ENCODE measurements at places on chromosomes 3 and 15.
A peak's percentile ranks its signal among the peaks of the same experiment; 100 is the strongest.

GRCh38 chr3:58064923-58065638 lies 56.9 kb downstream of the FLNB start:
- no peak for DNase-seq

DNA sequence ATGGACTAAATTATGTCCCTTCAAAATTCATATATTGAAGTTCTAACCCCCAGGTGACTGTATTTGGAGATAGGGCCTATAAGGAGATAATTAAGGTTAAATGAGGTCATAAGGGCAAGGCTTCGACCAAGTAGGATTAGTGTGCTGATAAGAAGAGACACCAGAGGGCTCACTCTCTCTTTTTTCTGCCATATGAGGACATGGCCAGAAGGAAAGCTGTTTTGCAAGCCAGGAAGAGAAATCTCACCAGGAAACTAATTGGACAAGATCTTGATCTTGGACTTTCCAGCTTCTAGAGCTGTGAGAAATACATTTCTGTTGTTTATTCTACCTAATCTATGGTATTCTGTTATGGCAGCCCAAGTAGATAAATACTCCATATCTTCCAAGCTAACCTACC lies 503.6 kb upstream of the NAALADL2 start:
- no peak for DNase-seq

GRCh38 chr3:68306571-68306970 lies 625.8 kb downstream of the TAFA4 start:
- peak; percentile 56 for DNase-seq

DNA sequence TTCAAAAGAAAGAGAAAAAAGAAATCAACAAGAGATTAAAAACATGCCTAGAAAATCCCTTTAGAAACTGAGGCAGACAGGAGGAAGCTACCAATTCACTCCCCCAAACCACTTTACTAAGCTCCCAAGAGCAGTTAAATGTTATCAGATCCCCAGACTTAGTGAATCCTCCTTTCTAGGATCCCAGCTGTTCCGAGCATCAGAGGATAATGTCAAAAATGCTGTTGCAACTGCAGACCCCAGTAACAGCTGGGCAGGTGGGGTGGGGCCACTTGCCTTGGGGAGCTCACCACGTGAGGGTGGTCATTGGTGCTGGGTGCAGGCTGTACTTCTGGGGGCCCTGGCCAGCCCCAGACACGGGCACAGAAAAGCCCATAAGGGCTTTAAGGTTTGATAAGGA lies 9.1 kb downstream of the POMGNT2 start:
- no peak for DNase-seq

DNA sequence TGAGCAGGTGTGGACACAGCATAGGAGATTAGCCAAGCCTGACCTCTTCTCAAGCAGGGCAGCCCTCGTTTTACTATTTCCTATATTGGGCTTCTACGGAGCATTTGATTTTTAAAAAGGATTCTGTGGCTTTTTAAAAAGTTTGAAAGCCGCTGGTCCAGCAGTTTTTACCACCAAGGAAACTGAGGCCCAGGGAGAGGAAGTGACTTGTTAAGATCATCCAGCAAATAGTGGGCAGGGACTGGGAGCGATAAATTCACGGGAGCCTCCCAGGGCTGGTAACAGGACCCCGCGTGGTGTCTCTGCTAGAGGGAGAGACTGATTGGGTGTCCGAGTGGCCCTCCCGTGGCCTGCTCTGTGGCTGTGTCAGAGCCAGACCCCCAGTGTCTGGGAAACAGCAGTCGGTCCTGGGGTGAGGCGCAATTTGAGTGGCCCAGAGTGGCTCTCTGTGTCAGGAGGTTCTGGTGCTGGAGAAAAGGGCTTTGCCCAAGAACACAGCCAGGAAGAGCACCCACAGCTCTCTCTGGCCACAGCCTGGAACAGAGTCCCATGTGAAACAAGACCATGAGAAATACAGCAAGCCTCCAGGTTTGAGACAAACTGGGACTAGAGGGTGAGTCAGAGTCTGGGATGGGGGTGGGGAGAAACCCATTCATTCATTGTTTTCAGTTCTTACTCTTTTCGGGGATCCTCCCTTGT lies 4.2 kb downstream of the FURIN start:
- DNase-seq: no peak

GRCh38 chr3:106190296-106190695 lies 321.5 kb upstream of the CBLB start:
- no peak for DNase-seq

All from progenitor cell of endocrine pancreas (in vitro differentiated cells).